ENCODE measurements at places on chromosomes 4 and X.

DNA sequence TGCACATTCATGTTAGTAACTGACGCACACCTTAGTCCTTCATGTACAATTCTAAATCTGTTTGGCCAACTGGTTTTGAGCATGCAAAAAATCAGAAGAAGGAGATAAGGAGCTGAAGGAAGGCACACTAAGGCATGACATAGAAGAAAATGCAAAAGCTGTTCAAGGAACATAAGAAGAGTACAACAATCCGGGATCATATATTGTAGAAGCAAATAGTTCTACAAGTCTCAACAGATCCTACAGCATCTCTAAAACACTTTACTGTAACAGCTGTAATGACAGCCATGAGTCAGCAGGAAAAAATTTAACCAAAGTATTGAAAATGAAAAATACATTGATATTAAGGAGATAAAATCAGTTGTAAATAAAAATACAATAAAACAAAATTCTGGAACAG lies 57.7 kb downstream of the KLHL13 start:
- H3K36me3 ChIP-seq, result no peaks in the 10 kb centered on the region
- H3K27ac ChIP-seq, result no peak overlapping the region
- no peaks in the 10 kb centered on the region for H3K4me1 ChIP-seq
- no peaks in the 10 kb centered on the region for H3K27me3 ChIP-seq
- no peak overlapping the region for H3K4me3 ChIP-seq

DNA sequence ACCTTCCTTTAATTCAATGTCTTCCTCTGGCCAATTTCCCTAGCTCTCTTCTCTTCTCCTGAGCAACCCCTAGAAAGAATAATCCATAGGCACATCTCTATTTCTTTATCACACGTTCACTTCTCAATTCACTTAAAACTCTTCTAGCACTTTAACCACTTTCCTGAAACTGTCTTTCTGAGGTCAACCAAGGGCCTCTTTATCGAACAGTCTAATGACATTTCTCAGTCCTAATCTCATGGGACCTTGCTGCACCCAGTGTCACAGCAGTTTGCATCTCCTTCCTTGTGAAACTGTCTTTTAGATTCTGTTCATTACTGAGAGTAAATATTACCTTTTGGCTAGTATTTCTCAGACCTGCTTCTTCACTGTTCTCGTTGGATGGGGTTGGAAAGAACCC lies 285.3 kb upstream of the RASGEF1B start:
- 0 out of 2 replicates have a peak, but pooled peaks cover 2% of the 10 kb centered on the region for H3K4me1 ChIP-seq
- H3K27me3 ChIP-seq, result no peaks in the 10 kb centered on the region
- H3K4me3 ChIP-seq, result no peak overlapping the region
- H3K27ac ChIP-seq, result no peak overlapping the region
- H3K36me3 ChIP-seq, result no peaks in the 10 kb centered on the region

- no peaks in the 10 kb centered on the region for H3K36me3 ChIP-seq
- H3K4me3 ChIP-seq, result no peak overlapping the region
- no peak for DNase-seq
- no peaks in the 10 kb centered on the region for H3K4me1 ChIP-seq
- H3K27me3 ChIP-seq, result no peaks in the 10 kb centered on the region
These were observed 1027.3 kb downstream of the PCDH18 start for GRCh38 chr4:136505020-136505419.

DNA sequence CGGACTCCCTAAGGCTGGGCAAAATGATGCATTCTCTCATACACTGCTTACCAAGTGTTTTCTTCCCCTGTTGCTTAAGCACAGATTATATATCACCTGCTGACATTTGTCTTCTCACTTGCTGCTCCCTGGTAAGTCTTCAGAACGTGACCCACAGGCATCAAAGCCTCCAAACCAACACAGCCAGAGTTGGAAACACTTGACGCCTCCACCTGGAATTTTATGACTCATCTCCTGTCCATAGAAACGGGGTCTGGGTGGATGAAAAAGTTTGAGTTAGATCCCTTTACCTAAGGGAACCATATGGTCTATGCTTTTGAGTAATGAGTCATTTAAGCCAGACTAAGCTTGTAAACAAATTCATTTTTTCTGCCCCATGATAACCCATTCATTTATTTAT lies 251.6 kb downstream of the USP46 start:
- no peaks in the 10 kb centered on the region for H3K4me1 ChIP-seq
- no peak overlapping the region for H3K4me3 ChIP-seq
- no peaks in the 10 kb centered on the region for H3K36me3 ChIP-seq

DNA sequence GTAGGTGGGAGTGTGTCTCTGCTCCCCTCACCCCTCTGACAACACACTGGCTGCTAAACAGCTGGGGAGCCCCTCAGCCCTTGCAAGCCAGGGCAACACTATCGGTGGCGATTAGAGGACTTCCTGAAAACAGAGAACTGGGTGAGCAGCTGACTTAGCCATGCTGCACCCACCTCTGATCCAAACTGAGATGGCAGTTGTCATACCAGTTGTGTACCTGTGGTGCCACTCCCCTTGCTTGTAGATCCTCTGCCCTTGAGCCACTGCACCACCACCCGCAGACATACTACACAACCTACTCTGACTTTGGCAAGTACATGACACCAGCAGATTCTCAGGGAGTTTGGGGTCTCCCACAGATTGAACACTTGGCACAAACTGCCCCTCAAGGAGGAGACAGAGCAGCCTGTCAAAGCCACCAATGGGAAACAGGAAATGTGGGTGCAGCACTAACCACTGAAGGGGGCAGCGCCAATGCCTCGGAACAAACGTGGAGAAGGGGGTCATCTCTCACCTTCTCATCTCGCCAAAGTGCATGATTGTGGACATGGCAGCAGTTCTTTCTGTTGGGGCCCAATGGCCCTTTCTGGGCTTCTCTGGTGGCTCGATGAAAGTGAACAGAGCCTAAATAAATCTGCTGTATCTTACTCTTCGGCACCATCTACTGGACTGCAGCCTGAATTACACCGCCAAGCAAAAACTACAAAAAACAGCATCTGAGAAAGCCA lies 119.8 kb downstream of the NEK1 start:
- no peaks in the 10 kb centered on the region for H3K4me1 ChIP-seq
- H3K4me3 ChIP-seq, result no peak overlapping the region
- peak; percentile 43 for DNase-seq
- no peaks in the 10 kb centered on the region for H3K36me3 ChIP-seq

DNA sequence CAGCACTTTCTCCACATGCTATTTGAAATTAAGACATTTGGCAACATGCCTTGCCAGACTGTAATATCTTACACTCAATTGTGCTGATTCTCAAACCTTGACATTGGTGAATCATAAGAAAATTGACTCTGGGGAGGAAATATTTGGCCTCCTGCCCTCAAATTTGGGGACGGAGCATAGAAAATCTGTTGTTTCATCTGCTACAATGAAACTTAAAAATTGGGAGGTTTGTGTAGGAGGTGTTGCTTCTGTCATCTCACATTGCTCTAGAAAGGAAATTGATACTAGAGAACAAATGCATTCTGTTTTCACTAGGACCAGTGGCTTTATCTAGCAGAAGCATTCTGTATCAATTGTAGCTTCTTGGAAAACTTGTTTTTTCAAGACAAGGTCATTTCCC lies 5.3 kb downstream of the OCRL start:
- no peaks in the 10 kb centered on the region for H3K36me3 ChIP-seq
- no peaks in the 10 kb centered on the region for H3K4me1 ChIP-seq
- no peak for DNase-seq
- no peaks in the 10 kb centered on the region for H3K27me3 ChIP-seq
- no peak overlapping the region for H3K4me3 ChIP-seq

GRCh38 chr4:150573534-150573933 lies 8.4 kb upstream of the MAB21L2 start:
- H3K27me3 ChIP-seq, result no peaks in the 10 kb centered on the region
- no peak for DNase-seq
- no peaks in the 10 kb centered on the region for H3K4me1 ChIP-seq
- H3K36me3 ChIP-seq, result no peaks in the 10 kb centered on the region

DNA sequence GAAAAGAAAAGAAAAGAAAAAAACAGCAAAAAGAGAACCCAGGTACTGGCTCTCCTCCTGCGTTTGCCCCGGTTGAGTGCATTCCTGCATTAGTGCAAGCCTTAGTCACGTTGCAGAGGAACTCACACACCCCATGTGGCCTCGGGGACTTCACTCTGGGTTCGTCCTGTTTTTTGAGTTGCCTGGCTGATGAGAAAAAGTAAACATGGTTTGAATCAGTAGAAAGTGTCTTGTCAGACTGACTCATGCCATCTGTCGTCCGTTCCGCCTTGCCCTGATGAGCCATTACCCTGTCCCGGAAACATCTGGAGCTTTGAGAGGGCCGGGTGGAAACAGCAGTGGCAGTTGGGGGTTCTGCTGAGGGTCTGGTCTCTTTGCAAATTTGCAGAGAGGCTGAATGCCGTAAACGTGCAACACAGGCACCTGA lies 16.3 kb downstream of the CD99 start:
- H3K4me3 ChIP-seq, result no peak overlapping the region
- no peak for DNase-seq
- H3K27me3 ChIP-seq, result no peaks in the 10 kb centered on the region

- H3K27me3 ChIP-seq, result no peaks in the 10 kb centered on the region
- no peak for DNase-seq
- H3K4me1 ChIP-seq, result no peaks in the 10 kb centered on the region
- H3K27ac ChIP-seq, result no peak overlapping the region
These were observed 63.8 kb downstream of the SEPSECS start for GRCh38 chr4:25096251-25096980.

- no peak overlapping the region for H3K4me3 ChIP-seq
- H3K27me3 ChIP-seq, result no peaks in the 10 kb centered on the region
- DNase-seq, result no peak
- no peaks in the 10 kb centered on the region for H3K4me1 ChIP-seq
These were observed 26.7 kb downstream of the PHKA1 start for GRCh38 chrX:72687396-72687795.

GRCh38 chr4:142549726-142550463 lies 296.2 kb downstream of the INPP4B start:
- no peaks in the 10 kb centered on the region for H3K36me3 ChIP-seq
- H3K4me1 ChIP-seq, result no peaks in the 10 kb centered on the region
- H3K4me3 ChIP-seq, result no peak overlapping the region
- H3K27ac ChIP-seq, result no peak overlapping the region

- no peak overlapping the region for H3K4me3 ChIP-seq
- no peaks in the 10 kb centered on the region for H3K27me3 ChIP-seq
- H3K27ac ChIP-seq, result no peak overlapping the region
- no peak for DNase-seq
- H3K4me1 ChIP-seq, result no peaks in the 10 kb centered on the region
These were observed 54.9 kb downstream of the CASK start for GRCh38 chrX:41868392-41868977.

- no peaks in the 10 kb centered on the region for H3K4me1 ChIP-seq
- H3K27me3 ChIP-seq, result no peaks in the 10 kb centered on the region
- DNase-seq, result no peak
- H3K36me3 ChIP-seq, result no peaks in the 10 kb centered on the region
- H3K27ac ChIP-seq, result no peak overlapping the region
- H3K4me3 ChIP-seq, result no peak overlapping the region
These were observed 39.0 kb downstream of the SLC10A7 start for GRCh38 chr4:146482788-146483187.

DNA sequence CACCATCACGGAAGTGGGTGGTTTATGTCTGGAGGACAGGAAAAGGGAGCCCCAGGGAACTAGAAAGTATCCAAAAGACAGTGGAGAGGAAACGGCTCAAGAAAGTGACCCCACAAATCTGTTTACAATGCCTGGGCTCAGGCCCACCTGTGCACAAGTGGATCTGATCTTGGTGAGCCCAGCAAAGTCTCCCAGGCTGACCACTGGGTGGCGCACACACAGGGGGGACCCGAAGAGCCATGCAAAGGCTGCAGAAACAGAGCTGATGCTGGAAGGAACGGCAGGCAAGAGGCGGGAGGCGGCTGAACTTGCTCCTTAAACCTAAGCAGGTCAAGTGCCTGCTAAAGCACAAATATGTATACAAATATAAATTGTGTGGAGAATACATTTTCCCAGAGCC lies 9.6 kb downstream of the HAUS7 start:
- no peak overlapping the region for H3K4me3 ChIP-seq
- H3K27ac ChIP-seq, result no peak overlapping the region
- H3K4me1 ChIP-seq, result no peaks in the 10 kb centered on the region
- H3K36me3 ChIP-seq, result no peaks in the 10 kb centered on the region
- H3K27me3 ChIP-seq, result no peaks in the 10 kb centered on the region
- peak; percentile 29 for DNase-seq

GRCh38 chr4:183078634-183079033 lies 20.4 kb upstream of the WWC2 start:
- H3K4me3 ChIP-seq, result no peak overlapping the region
- no peaks in the 10 kb centered on the region for H3K4me1 ChIP-seq
- H3K27ac ChIP-seq, result no peak overlapping the region
- DNase-seq, result no peak
- no peaks in the 10 kb centered on the region for H3K27me3 ChIP-seq
- no peaks in the 10 kb centered on the region for H3K36me3 ChIP-seq

- no peaks in the 10 kb centered on the region for H3K27me3 ChIP-seq
- peak overlapping the region; percentile 50 for H3K27ac ChIP-seq
- peaks cover 16% of the 10 kb centered on the region for H3K4me1 ChIP-seq
- peak; percentile 43 for DNase-seq
- H3K36me3 ChIP-seq, result no peaks in the 10 kb centered on the region
These were observed 127.4 kb downstream of the ZNF330 start for GRCh38 chr4:141348125-141348524.

GRCh38 chrX:131724292-131724691 lies 180.4 kb downstream of the OR13H1 start:
- peak overlapping the region; percentile 39 for H3K27ac ChIP-seq
- H3K4me1 ChIP-seq, result peaks cover 6% of the 10 kb centered on the region
- DNase-seq, result peak; percentile 69

GRCh38 chrX:307261-308111 lies 11.1 kb downstream of the GTPBP6 start:
- H3K27me3 ChIP-seq, result no peaks in the 10 kb centered on the region
- H3K27ac ChIP-seq, result no peak overlapping the region
- no peak for DNase-seq

DNA sequence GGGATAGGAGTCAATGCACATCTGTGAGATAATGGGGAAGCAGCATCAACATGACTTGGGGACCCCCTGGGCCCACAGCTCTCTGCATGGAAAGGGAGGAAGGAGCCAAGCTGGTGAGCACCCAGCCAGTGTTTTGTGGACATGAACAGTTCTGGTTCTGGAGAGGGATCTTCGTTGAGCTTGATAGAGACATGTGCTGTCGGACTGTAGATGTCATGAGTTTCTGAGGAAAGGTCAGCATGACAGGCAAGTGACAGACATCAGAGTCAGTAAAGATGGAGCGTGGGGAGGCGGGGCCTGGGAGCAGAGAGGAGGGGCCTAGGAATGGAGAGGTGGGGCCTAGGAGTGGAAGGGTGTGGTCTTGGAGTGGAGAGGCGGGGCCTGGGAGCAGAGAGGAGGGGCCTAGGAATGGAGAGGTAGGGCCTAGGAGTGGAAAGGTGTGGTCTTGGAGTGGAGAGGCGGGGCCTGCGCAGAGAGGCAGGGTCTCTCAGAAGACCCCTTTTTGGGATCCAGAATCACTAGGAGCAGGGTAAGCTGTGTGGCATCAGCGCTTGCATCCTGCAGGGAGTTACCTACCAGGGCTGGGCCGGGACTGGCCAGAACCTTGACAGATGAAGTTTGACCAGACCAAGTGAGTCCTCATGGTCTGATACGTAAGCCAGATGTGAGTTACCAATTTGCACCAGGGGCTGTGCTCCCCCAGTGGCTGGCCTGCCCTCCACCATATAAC lies 33.7 kb downstream of the PIGG start:
- no peaks in the 10 kb centered on the region for H3K27me3 ChIP-seq
- no peak for DNase-seq
- H3K27ac ChIP-seq, result no peak overlapping the region
- no peaks in the 10 kb centered on the region for H3K36me3 ChIP-seq
- no peak overlapping the region for H3K4me3 ChIP-seq
- no peaks in the 10 kb centered on the region for H3K4me1 ChIP-seq

- DNase-seq, result no peak
- H3K36me3 ChIP-seq, result no peaks in the 10 kb centered on the region
- H3K27me3 ChIP-seq, result no peaks in the 10 kb centered on the region
These were observed 1.5 kb downstream of the BEND4 start for GRCh38 chr4:42150653-42151567.

- H3K27me3 ChIP-seq, result no peaks in the 10 kb centered on the region
- no peak overlapping the region for H3K4me3 ChIP-seq
- H3K36me3 ChIP-seq, result no peaks in the 10 kb centered on the region
These were observed 684.5 kb downstream of the PDHA2 start for GRCh38 chr4:96524311-96524875.

All from MM.1S (cell line).